ENCODE measurements at places on chromosomes 16 and 17.

GRCh38 chr16:61665512-61665911 lies 370.7 kb downstream of the CDH8 start:
- DNase-seq, result no peak

DNA sequence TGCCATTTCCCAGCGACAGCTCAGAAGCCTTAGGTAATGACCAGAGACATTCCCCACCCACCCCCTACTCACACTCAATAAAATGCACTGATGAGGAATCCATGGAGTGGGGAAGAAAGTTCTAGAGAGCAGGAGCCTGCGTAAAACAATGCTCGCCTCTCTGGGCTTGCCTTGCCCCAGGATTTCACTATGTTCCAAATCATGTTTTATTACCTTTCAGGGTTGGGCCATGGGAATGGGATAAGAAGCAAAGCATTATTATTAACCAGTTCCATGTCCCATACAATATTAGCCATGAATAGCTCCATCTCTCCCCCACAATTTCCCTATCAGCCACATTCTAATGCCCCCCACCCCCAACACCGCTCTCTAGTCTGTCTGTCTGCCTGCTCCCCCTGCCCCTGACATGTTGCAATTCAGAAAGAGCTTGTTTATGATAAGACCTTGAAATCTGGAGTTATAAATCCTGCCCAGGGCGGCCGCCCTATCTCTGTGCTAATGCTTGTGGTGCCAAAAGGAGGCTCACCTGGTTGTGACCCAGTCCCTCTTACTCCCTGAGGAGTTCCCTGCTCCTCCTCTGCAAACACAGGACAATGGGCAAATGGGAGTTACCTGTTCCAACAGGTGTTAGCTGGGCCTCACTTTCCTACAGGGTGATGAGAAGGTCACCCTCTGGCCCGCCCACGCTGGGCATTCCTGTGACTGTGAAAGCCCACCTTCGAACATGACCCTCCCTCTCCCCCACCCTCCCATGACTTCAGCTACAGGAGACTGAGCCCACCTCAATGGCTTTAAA lies 28.0 kb upstream of the DDX52 start:
- no peak for DNase-seq

GRCh38 chr16:19883966-19884485 lies 622 bp downstream of the GPRC5B start:
- no peak for DNase-seq

DNA sequence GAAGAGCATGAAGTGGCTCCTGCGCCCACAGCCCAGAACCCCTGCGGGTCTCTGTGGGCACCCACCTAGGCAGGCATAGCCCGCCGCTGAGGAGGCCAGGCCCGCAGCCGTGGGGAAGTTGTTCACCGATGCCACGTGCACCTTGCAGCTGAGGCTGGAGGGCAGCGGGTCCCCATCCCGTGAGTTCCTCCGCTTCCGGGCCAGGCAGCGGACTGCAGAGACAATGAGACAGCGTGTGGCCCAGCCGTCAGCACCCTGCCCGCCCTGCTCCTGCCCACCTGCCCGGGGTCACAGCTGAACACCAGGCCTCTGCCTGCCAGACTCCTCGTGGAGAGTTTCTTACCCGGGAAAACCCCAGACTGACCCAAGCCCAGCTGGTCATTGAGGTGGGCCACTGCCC lies 5.5 kb downstream of the MVD start:
- no peak for DNase-seq

DNA sequence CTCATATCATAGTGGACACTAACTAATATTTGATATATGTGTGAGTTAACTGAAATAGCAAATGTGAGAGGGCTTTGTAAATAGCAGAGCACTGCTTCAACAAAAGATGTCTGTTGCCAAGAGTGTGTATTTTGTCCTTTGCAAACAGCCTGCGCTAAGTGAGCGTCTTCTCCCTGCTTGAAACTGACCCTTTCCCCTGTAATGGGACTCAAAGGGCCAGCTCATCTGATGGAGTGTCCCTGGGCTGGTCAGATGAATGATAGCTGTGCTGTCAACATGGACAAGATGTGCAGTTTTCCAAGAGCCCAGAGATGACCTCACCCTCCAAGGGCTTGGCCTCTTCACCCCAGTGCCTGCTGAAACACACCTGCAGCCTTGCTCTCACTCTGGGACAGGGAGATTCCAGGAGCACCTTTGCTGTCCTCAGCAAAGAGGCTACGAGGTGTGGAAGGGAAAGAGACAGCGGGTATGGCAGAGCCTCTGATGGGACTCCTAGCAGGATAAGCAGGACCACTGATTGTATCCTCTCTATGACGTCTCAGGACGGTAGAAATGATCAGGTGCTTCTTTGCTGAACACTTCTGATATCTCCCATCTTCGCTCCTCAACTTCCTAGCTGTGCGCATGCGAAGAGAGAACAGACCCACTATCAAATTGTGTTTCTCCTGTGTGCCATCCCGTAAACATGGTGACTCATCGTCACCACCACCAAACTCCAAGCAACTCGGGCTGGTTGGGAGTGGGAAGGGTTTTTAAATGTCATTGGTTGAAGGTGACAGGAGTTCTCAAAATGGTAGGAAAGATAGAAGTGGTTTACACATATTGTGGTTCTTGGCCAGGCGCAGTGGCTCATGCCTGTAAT lies 35.8 kb upstream of the TBX2 start:
- no peak for DNase-seq

DNA sequence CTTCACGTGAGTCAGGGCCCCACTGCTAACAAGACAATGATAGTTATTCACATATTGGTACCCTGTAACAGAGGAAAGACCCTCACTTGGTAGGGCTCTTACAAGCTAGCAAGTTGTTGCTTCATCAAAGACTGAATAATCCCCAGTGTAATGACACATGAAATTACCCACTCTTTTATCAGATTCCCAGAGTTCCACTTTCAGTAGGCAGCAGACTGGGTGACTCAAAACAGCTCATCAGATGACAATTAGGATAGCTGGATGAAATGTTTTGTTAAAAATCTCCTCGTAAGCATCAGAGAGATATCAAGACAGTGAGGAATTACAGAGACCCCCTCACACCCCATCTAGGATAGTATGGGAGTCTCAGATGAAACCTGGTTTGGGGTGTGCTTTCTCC lies 6.8 kb upstream of the OR1E2 start:
- no peak for DNase-seq

GRCh38 chr17:61208301-61209105 lies 191.1 kb upstream of the TBX2 start:
- no peak for DNase-seq

- no peak for DNase-seq
Measured at GRCh38 chr17:43868226-43868994, 21.4 kb downstream of the CD300LG start.

DNA sequence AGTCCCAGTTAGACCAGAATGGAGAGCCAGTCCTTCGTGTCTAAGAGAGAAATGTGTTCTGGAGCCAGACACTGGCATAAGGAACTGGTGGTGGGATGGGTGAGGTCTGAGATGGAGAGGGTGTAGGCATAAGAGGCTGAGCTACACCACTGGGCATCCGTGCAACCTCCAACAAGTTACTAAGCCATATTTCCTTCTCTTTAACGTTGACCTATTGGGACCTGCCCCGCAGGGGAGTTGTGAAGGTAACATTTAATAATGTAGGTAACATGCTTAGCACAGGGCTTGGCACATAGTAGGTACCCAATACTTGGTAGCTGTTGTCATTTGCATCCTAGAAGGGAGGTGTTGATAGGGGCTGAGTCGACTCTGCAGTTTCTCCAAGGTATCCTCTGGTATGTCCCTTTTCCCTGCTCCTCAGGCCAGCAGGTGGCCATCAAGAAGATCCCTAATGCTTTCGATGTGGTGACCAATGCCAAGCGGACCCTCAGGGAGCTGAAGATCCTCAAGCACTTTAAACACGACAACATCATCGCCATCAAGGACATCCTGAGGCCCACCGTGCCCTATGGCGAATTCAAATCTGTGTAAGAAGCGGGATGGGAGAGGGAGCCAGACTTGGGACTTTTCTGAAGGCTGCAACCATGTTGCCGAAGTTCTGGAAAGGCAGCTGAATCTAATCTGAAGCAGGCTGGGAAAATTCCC lies 1.2 kb downstream of the MAPK7 start:
- DNase-seq, result no peak

Measured in CD4-positive, alpha-beta T cell treated with Interleukin-21 for 1 hour (primary cell).